ENCODE measurements at places on chromosomes 7 and 10.

- no peak for DNase-seq
Observed at GRCh38 chr7:151743481-151743983, 133.4 kb downstream of the PRKAG2 start.

DNA sequence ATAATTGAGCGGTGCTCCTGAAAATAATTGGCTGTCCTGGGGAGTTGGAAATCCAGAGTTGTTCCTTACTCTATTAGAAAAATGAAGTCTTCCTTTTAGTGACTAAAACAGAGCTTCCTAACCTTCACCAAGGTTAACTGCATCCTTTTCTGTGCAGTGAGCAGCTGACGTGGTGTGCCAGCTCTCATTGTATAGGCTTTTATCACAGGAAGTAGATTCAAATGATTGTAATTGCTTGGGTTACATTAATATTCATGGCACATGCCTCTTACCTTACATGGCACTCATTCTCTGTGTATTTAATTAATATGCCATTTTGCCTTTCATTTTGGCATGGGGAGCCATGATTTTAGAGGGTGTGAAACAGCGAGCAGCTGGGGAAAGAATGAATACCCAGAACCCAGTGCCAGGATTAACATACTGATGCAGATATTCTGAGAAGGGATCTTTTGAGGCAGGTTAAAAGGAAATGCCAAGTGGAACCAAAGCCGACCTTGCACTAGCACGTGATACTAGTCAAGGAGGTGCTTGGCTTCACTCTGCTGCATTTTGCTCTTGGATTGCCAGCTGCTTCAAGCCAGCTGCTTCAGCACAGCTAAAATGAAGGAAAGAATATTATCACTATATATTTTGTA, 115.3 kb downstream of the ST7 start:
- no peak for DNase-seq

DNA sequence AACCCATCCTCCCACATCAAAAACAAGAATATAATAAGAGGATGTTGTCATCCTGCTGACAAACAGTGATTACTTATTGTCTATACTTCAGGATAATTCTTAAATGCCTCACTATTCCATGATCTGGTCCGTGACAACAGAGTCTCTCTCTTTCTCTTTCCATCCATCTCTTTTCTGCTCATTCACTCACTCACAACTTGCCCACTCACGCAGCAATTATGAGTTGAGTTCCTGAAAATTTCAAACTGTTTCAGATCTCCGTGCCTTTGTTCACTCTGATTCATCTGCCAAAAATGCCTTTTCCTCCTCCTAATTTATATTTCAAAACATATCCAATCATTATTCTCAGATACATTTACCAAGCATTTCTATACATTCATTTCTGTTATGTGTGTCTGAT, 1.4 kb downstream of the OR6B1 start:
- no peak for DNase-seq

DNA sequence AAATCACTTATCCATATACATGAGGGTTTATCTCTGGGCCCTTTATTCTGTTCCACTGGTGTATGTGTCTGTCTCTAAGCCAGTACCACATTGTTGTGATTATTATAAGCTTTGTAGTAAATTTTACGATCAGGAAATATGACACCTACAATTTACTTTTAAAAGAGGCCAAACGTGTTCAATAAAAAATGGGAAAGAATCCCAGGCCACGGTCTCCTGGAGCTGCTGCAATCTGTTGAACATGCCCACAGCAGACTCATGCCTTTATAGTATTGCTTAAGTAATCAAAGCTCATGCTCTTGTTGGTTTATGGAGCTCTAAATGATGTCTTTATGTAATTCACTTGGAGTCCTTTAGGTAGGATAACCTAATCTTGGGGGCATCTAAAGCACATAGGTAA, 273.0 kb downstream of the ZMYND11 start:
- no peak for DNase-seq

DNA sequence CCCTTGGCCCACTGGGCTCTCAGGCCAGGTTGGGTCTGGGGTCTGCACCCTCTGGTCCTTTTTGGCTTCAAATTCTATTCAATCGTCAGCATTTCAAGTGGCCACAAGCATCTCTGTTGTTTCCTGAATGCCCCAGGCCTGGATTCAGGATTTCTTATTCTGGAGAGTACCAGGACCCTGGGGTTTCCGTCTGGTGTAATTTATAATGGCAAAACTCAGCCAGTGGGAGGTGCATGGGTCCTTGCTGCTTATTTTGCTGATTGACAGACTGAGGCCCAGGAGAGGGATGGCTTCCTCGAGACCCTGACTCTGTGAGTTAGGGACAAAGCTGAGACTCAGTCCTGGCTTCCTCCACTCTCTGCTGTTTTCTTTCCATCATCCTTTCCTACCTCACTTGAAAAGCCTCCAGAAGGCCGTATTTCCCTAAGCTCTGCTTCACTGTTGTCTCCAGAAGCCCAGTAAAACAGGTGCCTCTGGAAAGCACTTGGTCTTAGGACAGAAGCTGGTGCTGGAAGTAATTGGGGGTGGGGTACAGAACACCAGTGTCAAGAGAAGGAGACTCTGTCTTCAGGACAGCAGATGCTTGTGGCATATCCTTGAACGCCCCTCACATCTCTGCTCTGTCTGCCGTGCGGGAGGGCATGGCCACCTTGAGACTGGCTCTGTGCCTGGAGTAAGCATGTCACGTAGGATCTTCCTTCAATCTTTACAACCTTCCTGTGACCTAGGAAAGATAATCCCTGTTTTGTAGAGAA, 39.4 kb upstream of the SH2D4B start:
- no peak for DNase-seq

DNA sequence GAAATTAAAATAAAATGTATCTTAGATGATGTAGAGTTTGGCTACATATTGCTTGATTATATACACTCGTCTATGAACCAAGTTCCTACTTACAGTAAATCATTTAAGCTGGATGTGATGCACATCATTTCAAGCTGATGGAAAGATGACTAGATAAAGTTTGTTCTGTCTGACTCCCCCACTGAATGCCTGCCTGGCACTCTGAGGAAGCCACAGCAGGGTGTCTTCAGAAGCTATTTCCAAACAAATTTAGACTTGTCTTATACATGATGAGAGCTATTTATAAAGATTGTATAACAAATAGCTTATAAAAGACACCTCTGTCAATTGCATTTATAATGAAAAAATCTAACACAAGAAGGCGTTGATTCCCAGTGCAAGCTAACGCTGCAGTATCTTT, 741.4 kb downstream of the MAGI2 start:
- DNase-seq: no peak
